ENCODE measurements at places on chromosomes 4 and X.

- H3K4me3 ChIP-seq: no peak overlapping the region
- H3K4me1 ChIP-seq: peaks cover 22% of the 10 kb centered on the region
- H3K27me3 ChIP-seq: no peaks in the 10 kb centered on the region
- no peaks in the 10 kb centered on the region for H3K36me3 ChIP-seq
These were observed 63.0 kb upstream of the ENPP6 start for GRCh38 chr4:184280591-184281071.

DNA sequence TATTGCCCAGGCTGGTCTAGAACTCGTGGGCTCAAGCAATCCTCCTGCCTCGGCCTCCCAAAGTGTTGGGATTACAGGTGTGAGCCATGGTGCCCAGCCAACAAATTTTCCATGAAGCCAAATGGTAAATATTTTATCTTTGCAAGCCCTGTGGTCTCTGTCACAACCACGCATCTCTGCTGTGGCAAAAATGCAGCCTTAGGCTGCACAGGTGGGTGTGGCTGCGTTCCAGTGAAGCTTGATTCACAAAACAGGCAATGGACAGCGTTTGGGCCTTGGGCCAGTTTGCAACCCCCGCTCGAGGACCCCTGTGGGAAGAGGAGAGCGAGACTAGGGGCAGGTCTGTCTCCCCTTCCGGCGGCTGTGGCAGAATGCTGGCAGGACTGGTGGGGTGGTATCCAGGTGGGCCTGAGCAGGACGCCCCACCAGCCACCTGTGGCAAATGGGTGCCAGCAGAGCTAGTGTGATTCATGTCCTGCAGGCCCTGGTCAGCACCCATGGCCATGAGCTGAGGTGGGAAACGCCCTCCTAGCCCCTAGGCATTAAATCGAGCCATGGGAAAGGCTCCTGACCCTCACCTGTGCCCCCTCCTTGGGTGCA lies 19.7 kb downstream of the HTRA3 start:
- no peaks in the 10 kb centered on the region for H3K36me3 ChIP-seq
- H3K27me3 ChIP-seq: no peaks in the 10 kb centered on the region

- no peak overlapping the region for H3K4me3 ChIP-seq
- no peaks in the 10 kb centered on the region for H3K4me1 ChIP-seq
- H3K27ac ChIP-seq: no peak overlapping the region
- H3K27me3 ChIP-seq: no peaks in the 10 kb centered on the region
- H3K36me3 ChIP-seq: no peaks in the 10 kb centered on the region
- DNase-seq: no peak
These were observed 133.1 kb downstream of the IDS start for GRCh38 chrX:149371986-149372385.

- no peaks in the 10 kb centered on the region for H3K36me3 ChIP-seq
- DNase-seq: no peak
- no peaks in the 10 kb centered on the region for H3K27me3 ChIP-seq
- H3K4me1 ChIP-seq: no peaks in the 10 kb centered on the region
These were observed 203.5 kb downstream of the PRDM5 start for GRCh38 chr4:120718979-120719566.

- H3K27ac ChIP-seq: peak within 1 kb of the TSS; percentile 58
- no peaks in the 10 kb centered on the region for H3K36me3 ChIP-seq
- peaks cover 30% of the 10 kb centered on the region for H3K4me1 ChIP-seq
- H3K4me3 ChIP-seq: peak within 1 kb of the TSS; percentile 56
- peaks cover 28% of the 10 kb centered on the region for H3K27me3 ChIP-seq
These were observed at the start of gene HS3ST1 for GRCh38 chr4:11428231-11428898. TSS of gene HS3ST1 (minus strand) at chr4:11428894. CDS start at chr4:11400005, 28,889 bp downstream.

GRCh38 chr4:57448901-57449300 lies 338.7 kb upstream of the IGFBP7 start:
- H3K27ac ChIP-seq: no peak overlapping the region
- H3K4me1 ChIP-seq: no peaks in the 10 kb centered on the region
- H3K27me3 ChIP-seq: no peaks in the 10 kb centered on the region
- DNase-seq: no peak

GRCh38 chr4:146029147-146029546 lies 90.5 kb upstream of the ZNF827 start:
- no peak overlapping the region for H3K4me3 ChIP-seq
- no peak overlapping the region for H3K27ac ChIP-seq
- no peaks in the 10 kb centered on the region for H3K4me1 ChIP-seq

- no peak overlapping the region for H3K27ac ChIP-seq
- H3K27me3 ChIP-seq: no peaks in the 10 kb centered on the region
- H3K36me3 ChIP-seq: no peaks in the 10 kb centered on the region
These were observed 46.9 kb upstream of the TLL1 start for GRCh38 chr4:165826166-165826565.

DNA sequence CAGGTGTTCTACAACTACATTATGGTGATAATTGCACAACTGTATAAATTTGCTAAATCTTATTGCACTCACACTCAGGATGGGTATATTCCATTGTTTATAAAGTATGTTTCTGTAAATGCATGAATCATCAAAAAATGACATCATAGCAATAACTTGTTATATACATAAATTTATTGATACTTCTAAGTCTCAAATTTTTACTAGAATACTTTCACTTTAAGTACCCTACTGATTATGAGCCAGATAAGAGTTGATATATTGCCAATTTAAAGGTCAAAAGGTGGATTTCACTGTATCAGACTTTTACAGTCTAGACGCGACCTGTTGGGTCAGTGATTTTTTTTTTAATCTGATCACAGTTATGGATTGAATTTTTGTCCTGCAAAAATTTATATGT lies 37.4 kb upstream of the MTMR1 start:
- H3K4me3 ChIP-seq: no peak overlapping the region
- no peaks in the 10 kb centered on the region for H3K4me1 ChIP-seq
- no peaks in the 10 kb centered on the region for H3K27me3 ChIP-seq
- H3K27ac ChIP-seq: no peak overlapping the region
- H3K36me3 ChIP-seq: peaks cover 6% of the 10 kb centered on the region
- no peak for DNase-seq

DNA sequence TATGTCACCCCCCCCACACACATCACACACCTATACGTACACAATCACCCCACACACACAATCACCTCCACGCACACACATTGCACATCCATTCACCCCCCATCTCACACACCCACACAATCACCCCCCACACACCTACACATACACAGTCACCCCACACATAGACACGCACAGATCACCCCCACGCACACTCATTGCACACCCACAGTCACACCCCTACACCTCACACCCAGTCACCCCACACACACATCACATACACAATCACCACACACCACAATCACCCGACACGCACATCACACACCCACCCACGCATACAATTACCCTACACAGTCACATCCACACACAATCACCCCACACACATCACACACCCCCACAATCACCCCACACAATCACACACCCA lies 15.9 kb upstream of the TADA2B start:
- no peaks in the 10 kb centered on the region for H3K4me1 ChIP-seq
- H3K27me3 ChIP-seq: no peaks in the 10 kb centered on the region
- H3K36me3 ChIP-seq: peaks cover 82% of the 10 kb centered on the region
- no peak overlapping the region for H3K27ac ChIP-seq
- no peak overlapping the region for H3K4me3 ChIP-seq

DNA sequence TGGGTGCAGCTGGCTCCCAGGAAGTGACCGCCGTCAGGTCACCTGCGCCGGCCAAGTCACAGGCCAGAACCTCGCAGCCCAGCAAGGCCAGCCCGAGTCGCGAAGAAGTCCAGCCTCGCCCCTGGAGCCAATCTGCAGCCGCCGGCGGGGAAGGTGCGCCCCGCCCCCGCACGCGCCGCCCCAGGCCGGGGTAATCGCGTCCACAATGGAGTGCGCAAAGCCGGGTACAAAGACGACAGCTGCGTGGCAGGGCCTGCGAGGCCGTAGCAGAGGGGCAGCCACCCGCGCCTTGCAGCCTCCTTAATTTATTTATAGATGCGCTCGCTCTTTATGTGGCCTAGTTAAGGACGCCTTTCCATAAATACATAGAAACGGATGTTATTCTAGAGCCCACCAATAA lies 139.4 kb upstream of the CPEB2 start:
- DNase-seq: no peak
- H3K27ac ChIP-seq: no peak overlapping the region
- peaks cover 21% of the 10 kb centered on the region for H3K4me1 ChIP-seq
- no peaks in the 10 kb centered on the region for H3K27me3 ChIP-seq
- peak overlapping the region; percentile 26 for H3K4me3 ChIP-seq

DNA sequence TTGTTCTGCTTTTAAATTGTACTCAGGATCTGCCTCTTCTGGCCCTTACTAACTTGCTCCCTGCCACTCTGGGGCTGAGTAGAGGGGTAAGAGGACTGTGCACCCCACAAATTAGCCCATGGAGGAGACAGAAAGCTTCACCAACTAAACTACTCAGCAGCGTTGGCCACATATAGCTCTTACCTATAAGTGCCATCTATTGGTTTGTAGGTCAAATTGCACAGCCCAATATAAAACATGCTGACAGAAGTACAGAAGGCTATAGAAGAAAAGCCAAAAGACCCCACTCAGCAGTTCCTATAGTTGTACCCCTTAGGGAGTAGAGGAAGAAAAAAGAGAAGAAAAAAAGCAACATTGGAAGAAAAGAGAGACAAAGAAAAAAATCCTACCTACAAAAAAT lies 341.2 kb upstream of the FMR1 start:
- no peak for DNase-seq
- H3K36me3 ChIP-seq: no peaks in the 10 kb centered on the region
- no peaks in the 10 kb centered on the region for H3K4me1 ChIP-seq
- H3K27ac ChIP-seq: no peak overlapping the region

- no peak for DNase-seq
- no peaks in the 10 kb centered on the region for H3K27me3 ChIP-seq
- H3K36me3 ChIP-seq: no peaks in the 10 kb centered on the region
- H3K4me1 ChIP-seq: no peaks in the 10 kb centered on the region
These were observed 7.3 kb upstream of the TMEM150C start for GRCh38 chr4:82569076-82569475.

DNA sequence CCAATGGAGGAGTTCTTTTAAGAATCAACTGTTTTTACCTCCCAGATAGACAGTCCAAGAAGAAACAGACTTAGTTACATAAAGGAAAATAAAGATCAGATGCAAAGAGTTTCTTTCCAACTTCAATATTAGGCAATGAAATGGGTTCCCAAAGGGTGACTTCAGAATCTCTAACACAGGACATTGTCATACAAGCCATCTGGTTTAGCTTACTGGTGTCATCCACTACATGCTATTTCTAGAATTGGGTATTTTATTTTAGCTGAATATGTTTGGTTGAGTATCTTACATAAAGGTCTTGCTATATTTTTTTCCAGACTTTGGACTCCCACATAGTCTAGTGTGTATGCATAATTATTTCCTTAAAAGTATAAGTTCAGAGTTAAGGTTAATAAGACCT lies 162.1 kb upstream of the SLC7A11 start:
- H3K4me3 ChIP-seq: no peak overlapping the region
- H3K27ac ChIP-seq: no peak overlapping the region
- no peak for DNase-seq
- H3K4me1 ChIP-seq: peaks cover 11% of the 10 kb centered on the region

DNA sequence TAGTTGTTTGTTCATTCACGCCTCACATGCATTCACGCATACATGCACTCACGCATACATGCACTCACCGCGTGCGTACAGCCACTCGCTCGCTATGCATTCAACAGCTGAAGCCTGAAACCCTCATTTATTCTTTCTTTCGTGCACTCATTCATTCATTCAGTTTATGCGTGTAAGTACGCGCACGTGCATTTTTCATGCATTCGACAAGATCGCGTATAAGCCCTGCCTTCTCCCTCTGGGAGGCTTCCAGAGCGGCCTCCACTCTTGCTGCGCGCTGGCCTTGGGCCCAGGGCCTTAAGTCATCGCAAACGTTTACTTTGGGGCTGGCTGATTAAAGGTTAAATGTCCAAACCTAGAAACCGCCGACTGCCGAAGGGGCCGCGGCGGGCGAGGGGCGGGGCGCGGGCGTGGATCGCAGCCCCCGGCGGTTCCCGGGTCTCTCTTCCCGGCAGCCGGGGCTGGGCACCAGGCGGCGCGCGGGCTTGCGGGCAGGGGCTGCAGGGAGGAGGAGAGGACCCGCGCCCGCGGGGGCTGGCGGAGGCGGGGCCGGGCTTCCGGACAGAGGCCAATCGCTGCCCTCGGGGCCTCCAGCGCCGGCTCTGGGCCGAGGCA lies at the start of gene GYG2:
TSS of gene GYG2 (plus strand) at position 587 of the 615 bp plus-strand sequence. CDS start 1,259 bp downstream, outside the sequence.
- peak within 1 kb of the TSS; percentile 46 for H3K4me3 ChIP-seq
- no peaks in the 10 kb centered on the region for H3K36me3 ChIP-seq
- no peak within 1 kb of the TSS for H3K27ac ChIP-seq
- no peak for DNase-seq
- no peaks in the 10 kb centered on the region for H3K27me3 ChIP-seq
- peaks cover 14% of the 10 kb centered on the region for H3K4me1 ChIP-seq

DNA sequence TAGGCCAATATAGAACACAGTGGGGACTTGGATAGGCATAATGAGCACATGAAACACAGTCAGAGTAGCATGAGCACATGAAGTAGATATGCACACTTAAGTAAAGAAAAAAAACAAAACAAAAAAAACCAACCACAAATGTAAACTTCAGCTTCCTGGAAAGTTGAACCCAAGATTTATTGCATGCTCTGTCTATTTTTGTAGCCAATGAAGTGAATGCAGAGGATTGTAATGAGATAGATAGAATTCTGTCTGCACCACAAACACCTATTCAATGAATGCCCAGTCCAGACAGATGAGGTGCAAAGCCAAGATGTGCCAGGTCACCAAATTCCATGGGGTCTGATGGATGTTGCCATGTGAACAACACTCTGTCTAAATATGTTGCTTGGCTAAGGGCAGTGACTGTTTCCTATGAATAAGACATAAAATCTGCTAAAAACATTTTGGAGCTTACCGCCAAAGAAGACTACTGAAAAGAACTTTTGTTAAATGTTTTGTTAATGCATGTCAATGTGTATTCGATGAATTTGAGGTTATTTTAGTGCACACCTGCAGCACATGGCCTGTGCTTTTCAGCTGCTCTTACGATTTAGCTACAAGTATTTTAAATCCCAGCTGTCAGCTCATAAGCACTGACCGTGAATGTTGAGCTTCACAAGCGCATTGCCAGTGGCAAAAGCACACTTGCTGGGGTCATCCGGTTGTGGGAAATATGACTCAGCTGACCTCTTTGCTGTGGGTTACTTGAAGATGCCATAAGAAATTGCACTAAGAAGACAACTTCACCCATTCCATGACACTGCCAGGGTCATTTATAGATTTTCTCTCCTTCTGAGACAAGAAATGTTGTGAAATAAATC lies 374.8 kb upstream of the GNPDA2 start:
- H3K4me3 ChIP-seq: no peak overlapping the region
- no peaks in the 10 kb centered on the region for H3K36me3 ChIP-seq
- no peak overlapping the region for H3K27ac ChIP-seq
